ENCODE measurements at places on chromosomes 1 and 21.

DNA sequence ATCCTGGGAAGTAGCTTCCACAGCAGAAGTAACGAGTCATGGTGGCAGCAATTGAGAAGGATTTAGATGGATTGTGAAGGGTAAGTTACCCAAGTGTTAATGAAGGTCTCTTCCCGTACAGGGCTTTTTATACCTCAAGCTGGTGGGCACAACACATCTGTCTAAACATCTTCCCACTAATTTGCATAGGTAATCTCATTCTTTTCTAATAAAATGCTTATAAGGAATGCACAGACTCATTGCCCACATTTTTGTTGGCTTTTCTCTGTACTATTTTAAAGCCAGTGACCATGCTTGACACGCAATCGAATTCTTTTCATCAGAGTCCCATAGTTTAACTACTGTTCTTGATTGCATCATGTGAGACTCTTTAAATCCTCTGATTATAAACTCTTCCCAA is at the start of gene KRTAP7-1:
Gene KRTAP7-1, minus strand, starts transcription at position 101 of the 400 bp plus-strand sequence. Its CDS starts 61 bp downstream, at position 40.
- no peak for DNase-seq

DNA sequence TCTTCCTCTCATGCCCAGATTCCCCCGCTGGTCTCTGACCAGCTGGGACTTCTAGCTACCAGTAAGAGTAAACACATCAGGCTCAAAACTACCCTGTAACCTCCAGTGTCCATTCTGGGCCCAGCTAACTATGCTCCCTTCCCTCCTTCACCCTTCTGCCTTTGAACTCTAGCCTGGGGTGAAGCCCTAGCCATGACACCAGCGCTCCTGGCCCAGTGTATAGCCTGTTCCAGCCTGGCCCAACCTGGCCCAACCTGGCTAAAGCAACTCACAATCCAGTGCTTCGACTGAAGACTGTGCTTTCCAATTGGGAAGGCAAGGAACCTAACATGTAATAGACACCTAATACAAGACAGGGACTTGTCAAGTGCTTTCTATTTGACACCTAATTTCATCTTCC is 27.6 kb downstream of the CSMD2 start:
- DNase-seq: no peak

- DNase-seq: no peak
Observed at GRCh38 chr1:30095451-30096025, 627.8 kb downstream of the MATN1 start.

GRCh38 chr1:154983776-154984466 is 777 bp downstream of the FLAD1 start:
- DNase-seq: no peak

DNA sequence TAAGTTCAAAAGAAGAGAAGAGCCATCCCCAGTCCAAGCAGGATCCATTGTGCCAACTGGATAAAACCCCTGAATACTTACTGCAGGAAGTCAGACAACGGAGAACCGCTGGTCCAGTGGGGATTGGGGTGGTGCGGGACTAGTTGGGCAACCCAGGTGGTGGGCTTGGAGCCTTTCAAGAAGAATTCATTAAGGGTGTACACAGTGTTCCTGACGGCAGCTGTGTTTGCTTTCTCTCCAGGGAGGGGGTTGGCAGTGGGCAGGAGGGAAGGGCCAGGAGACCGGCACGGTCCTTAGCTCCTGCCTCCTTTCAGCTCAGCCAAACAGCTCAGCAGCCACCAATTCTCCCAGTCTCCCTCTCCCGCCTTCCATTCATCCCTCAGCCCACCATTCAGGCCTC is 7.1 kb upstream of the CDK18 start:
- no peak for DNase-seq

DNA sequence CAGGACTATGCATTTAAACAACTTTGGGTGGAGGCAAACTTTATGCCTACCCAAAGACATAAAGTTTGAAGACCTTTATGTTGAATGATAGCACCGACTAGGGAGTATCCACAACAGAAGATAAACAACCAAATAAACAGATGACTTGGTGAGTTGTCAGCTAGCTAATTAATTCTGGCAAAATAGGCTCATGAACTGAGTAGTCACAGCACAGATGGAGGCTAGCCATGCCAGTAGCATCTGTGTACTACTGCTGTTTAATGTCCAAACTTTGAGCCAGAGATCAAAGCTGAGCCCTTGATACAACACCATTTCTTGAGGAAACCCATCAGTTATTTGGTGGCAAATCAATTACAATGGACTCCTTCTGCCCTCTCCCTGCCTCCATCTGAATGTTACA is 40.3 kb upstream of the CCDC190 start:
- no peak for DNase-seq

DNA sequence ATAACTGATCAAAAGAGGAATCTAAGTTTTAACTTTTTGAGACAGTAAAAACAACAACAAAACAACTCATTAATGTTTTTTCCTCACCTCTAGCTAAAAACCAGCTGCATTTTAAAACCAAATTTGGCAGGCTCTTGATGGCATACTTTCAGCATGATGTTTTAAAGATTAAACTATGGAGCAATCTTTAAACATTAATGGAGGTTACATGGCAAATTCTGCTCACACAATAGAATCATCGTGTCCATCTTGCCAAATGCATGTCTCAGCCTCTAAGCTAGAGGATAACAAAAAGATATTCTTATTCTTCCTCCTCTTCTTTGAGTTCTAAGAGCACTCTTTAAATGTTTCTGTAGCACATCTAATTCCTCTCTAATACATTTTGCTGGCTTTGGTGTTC is 579.8 kb upstream of the PKN2 start:
- DNase-seq: no peak

Data from stimulated activated CD4-positive, alpha-beta T cell treated with anti-CD3 and anti-CD28 coated beads, Interleukin-1b, Interleukin-23, amount 100 ng/mL, for 1 hour (primary cell).